ENCODE measurements at places on chromosomes 3 and 15.
A peak's percentile ranks its signal among the peaks of the same experiment; 100 is the strongest.

DNA sequence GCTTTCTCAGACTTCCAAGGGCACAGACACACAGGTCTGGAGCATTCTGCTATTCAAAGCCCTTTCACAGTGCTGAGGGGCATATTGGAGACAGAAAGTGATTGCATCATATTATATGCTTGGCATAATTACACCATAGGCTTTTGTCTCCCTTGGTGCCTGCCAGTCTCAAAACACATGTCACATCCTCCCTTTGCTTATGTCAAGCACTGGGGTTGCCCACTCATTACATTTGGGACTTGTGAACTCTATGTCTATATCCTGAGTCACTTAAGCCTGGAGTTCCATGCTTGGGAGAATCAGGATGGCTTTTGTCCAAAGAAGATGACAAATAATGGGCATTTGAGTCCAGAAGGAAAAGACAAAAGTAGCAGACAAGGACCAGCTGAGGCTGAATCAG, 12.3 kb upstream of the PDZRN3 start:
- peak; percentile 84 for DNase-seq

- no peak for DNase-seq
Observed at GRCh38 chr3:30742796-30743619, 136.6 kb downstream of the TGFBR2 start.

GRCh38 chr15:52236013-52236412, 44.8 kb upstream of the GNB5 start:
- peak; percentile 23 for DNase-seq

GRCh38 chr15:47862402-47862801, 145.1 kb downstream of the SEMA6D start:
- DNase-seq, result peak; percentile 4

GRCh38 chr3:165653130-165653778, 184.0 kb downstream of the BCHE start:
- DNase-seq, result no peak

DNA sequence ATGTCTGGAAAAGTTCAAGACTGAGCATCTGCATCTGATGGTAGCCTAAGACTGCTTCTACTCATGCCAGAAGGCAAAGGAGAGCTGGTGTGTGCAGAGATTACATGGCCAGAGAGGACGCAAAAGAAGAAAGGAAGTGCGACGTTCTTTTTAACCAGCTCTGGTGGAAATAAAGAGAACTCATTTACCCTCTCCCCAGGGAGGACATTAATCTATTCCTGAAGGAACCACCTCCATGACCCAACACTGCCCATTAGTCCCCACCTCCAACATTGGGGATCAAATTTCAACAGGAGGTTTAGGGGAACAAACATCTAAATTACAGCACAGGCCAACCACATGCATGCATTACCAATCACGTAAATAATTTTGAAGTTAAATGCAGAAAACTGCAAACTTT, 1.5 kb upstream of the NCK1 start:
- no peak for DNase-seq

GRCh38 chr3:191884132-191884531, 423.2 kb downstream of the PYDC2 start:
- DNase-seq, result no peak

- peak; percentile 17 for DNase-seq
Observed at GRCh38 chr3:193297421-193297820, 56.4 kb downstream of the PLAAT1 start.

GRCh38 chr15:95840004-95840403, 490.5 kb upstream of the NR2F2 start:
- peak; percentile 87 for DNase-seq

DNA sequence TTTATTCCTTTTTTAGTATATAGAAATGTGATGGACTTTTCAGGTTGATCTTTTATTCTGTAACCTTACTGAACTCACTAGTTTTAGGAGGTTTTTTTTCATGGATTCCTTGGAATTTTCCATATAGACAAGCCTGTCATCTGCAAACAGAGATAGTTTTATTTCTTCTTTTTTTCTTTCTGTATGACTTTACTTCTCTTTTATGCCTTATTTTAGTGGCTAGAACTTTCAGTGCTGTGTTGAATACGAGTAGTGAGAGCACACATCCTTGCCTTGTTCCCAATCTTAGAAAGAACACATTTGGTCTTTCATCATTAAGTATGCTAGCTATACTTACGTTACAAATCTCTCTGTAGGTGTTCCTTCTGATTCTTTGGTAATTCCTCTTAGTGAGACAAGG, 336.5 kb downstream of the PTPRG start:
- DNase-seq, result no peak

DNA sequence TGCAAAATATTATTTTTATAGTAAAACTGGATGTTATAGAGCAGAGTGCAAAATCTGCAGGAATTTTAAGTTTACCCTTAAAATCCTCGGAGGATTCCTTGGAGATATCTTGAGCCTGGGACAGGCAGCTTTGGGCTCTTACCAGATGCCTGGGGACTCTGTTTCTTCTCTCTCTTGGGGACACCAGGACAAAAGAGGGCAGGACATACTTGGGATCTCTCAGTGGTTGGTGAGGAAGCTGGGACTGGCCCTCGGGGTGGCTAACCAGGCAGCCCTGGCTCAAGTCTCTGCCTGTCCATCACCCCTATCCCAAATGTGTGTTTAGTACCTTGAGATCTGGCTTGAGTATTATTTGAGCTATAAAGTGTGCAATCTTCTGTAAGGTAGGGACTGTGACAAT, 38.6 kb downstream of the TKT start:
- no peak for DNase-seq

- DNase-seq, result no peak
Observed at GRCh38 chr15:42014406-42014805, 6.4 kb downstream of the PLA2G4E start.

- no peak for DNase-seq
Observed at GRCh38 chr3:77462951-77463350, 423.1 kb downstream of the ROBO2 start.

GRCh38 chr15:85671156-85671555, 123.6 kb downstream of the KLHL25 start:
- DNase-seq, result no peak

DNA sequence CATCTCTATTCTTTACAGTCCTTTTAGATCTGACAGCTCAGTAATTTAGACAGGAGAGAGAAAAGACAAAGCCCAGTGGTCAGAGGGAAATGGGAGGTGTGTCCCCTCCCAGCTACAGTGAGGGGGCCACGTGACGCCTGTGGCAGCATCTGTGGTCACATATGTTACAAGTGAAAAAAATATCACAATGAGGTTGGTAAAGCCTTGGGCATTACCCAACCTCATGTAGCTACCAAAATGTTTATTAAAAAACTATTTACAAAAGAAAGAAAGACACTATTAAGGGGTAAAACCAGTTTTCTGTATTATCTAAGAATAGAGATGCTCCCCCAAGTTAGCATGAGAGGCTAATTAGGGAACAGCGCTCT, 42.9 kb upstream of the PLCL2 start:
- DNase-seq, result no peak

- DNase-seq, result no peak
Observed at GRCh38 chr3:55205990-55206389, 278.1 kb upstream of the LRTM1 start.

- no peak for DNase-seq
Observed at GRCh38 chr3:135023996-135024658, 229.1 kb downstream of the EPHB1 start.

GRCh38 chr3:157133434-157134320, 26.3 kb downstream of the CCNL1 start:
- DNase-seq, result no peak

- no peak for DNase-seq
Observed at GRCh38 chr15:50059203-50059772, 59.7 kb downstream of the ATP8B4 start.

- DNase-seq, result no peak
Observed at GRCh38 chr3:46995901-46996562, 16.6 kb downstream of the NBEAL2 start.

- DNase-seq, result peak; percentile 96
Observed at GRCh38 chr3:190064112-190064511, 56.6 kb downstream of the P3H2 start.

GRCh38 chr3:69082805-69083204, 1.9 kb upstream of the ARL6IP5 start:
- DNase-seq, result peak; percentile 85

- DNase-seq, result peak; percentile 38
Observed at GRCh38 chr3:105613120-105613519, 246.4 kb downstream of the ALCAM start.

DNA sequence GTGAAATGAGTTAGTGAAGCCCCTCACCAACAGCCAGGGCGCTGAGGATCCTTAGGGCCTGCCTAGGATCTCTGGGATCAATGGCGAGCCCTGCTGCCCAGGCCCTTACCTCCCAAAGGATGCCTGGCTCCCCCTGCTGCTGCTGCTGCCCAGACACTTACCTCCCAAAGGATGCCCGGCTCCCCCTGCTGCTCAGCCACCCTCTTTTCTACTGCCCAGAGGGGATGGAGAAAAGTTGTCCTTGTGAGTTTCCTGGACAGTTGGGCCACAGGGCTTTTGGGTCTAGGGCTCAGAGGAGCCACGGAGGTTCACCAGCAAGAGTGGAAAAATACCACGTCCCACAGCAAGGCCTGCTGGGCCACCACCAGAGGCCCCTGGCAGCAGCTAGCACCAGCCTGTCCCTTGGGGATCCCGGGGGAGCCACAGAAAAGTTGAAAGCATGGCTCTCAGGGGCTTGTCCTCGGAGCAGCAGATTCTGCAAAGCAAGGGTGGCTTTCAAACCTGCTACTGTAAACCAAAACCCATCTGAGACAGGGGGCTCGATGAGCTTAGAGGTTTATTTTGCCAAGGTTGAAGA, 59.4 kb downstream of the SLC6A6 start:
- DNase-seq, result peak; percentile 64

DNA sequence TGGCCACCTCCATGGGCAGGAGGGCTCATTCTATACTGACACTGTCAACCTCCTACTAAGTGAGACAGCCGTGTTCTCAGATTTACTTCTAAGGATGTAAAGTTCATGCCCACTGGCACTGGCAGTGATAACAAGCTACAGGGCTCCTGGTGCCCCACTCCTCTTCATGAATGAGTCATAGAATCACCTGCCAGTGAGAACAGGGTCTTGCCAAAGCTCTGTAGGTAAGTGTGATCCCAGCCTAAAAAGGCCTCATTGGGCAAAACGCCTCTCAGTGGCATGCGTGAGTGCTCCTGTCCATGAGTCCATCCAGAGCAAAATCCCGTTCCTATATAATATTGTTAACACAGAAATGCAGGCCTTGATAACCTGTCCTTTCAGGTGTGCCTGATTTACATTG, 17.4 kb downstream of the PXYLP1 start:
- DNase-seq, result no peak

DNA sequence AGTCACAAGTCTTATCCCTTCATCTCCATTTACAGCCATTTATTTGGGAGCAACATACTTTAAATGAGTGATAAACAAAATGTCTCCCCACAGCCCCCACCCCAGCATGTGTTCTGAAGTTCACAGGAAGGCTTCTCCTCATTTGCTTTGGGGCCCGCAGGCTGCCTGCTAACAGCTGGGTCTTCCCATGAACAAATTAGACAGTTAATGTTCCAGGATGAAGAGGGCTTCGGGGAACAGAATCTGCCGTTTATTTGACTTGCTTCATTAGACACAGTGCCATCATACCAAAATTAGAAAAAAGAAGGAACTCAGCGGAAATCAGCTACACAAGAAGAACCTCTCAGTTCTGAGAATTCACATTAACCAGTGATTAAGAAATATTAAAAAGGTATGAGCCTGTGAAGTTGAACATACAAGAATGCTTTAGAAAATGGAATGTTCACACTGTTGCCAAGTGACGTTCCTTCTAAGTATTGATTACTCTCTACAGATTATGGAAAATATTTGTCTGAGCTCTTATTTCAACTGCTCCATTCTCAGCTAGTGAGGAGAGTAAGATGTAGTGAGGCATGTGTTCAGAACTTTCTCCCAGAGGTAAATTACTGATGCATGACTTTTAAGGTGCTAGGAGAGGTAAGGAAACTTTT, 107.5 kb upstream of the THBS1 start:
- no peak for DNase-seq

DNA sequence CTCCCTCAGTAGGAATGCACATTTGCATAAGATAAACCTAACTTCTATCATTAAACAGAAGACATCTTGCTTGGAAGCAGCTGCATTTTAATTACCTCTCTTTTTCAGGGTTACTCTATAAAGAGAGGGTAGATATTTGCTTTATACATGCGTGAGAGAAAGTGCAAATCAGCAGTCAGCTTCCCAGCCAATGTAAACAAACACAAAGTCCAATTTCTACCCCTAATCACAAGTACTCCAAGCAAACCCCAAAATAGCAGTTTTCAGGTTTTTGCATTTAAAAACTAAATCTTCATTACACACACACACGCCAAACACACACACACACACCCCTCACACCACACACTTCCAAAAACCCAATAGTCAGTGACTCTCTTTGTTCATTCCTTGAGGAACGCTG, 303.9 kb upstream of the ALCAM start:
- no peak for DNase-seq

- no peak for DNase-seq
Observed at GRCh38 chr15:90459368-90459767, 70.4 kb upstream of the CRTC3 start.

- DNase-seq, result no peak
Observed at GRCh38 chr15:58390655-58391054, 41.1 kb upstream of the LIPC start.

GRCh38 chr15:89469426-89470096, 26.8 kb downstream of the RHCG start:
- no peak for DNase-seq

GRCh38 chr15:75360391-75360790, 8.0 kb downstream of the MAN2C1 start:
- DNase-seq, result no peak

DNA sequence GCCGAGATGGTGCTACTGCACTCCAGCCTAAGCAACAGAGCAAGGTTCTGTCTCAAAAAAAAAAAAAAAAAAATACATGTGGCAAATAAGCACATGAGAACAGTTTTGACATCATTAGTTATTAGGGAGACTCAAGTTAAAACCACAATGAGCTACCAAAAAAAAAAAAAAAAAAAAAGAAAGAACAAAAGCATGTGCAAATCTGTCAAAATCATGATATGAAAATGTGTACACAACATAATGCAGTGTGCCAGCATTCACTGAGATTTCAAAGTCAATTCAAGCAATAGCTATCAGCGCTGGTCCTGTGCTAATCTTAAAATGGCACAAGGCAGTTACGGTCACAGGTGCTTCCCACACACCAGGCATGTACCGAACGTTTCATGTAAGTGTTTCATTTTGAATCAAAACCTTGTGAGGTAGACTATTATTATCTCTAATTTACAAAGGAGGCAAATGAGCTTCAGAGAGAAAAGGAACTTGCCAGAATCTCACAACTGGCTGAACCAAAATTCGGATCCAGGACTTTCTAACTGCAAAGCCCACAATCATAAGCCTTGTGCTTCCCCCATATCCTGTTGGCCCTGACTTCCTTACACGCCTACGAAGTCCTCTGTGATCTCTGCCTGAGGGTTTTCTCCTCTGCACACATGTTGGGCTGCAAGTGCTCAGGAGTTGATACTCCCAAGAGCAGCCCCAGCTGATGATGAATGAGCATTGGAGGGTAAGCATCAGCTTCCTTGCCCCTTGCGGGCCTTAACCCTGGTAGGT, 200.1 kb upstream of the PROK2 start:
- no peak for DNase-seq

GRCh38 chr3:95923496-95924210, 890.7 kb upstream of the EPHA6 start:
- peak; percentile 98 for DNase-seq

Data from fibroblast of skin of back (primary cell).